ENCODE measurements at places on chromosomes 11 and 22.

DNA sequence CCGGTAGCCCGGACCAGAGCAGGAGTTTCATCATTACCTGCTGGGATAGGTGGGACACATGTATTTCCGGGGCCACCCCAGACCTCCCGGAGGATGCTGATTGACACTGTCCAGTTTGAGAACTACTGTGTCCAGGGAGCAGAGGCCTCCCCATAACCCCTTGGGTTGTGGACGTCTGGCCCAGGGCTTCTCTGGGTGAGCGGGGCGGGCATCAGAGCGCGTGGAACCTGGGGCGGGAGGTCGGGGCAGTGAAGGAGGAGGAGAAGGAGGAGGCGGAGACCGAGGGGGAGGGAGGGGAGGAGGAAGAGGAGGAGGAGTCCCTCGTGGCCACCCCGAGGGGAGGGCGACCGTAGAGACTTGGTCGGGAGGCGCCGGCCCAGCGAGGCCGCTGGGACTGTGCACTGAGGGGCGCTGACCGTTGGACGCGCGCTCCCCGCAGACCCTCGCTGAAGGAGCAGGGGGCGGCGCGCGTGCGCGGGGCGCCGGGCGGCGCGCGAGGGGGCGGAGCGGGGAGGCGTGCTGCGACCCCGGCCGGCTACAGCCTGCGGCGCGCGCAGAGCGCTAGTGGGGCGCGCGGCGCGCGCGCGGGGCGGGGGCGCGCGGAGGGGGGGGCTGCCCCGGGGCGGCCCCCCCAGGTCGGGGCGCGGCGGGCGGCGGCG is at the start of gene GRK3:
Gene GRK3, plus strand, starts transcription at position 356 of the 659 bp plus-strand sequence. CDS start 366 bp downstream, outside the sequence.
- peak; percentile 50 for DNase-seq

GRCh38 chr11:9264316-9265210 is 587 bp downstream of the DENND5A start:
- DNase-seq = peak; percentile 24

DNA sequence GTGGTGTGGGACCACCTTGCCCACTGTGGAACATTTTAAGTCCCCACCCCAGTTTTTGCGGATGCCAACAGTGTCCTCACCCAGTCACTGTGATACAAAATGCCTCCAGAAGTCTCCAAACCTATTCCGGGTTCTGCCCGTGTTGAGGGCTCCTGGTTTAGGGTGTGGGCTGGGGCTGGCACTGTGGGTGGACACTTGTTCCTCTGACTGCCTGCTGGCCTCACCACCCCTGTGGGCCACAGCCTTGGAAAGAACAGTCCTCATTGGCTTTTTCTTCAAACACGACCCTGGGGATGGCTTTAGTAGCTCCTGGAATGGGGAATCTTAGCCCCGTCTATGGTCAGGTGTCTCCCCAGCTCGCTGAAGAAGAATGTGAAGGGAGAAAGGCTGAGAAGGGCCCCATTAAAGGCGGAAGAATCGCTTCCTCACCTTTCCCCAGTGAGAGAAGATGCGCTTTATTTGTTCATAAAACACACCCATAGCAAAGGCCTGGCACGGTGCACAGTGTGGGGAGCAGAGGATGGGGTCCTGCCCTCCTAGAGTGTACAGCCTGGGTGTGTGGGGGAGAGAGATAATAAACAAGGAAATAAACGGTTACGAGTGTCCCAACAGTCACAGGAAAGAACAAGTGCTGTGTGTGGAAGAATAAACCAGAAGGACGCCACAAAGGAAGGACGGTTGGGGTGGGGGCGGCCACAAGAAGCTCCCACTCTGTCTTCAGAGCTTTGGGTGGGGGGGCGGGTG is 91.6 kb upstream of the SLC22A12 start:
- no peak for DNase-seq

DNA sequence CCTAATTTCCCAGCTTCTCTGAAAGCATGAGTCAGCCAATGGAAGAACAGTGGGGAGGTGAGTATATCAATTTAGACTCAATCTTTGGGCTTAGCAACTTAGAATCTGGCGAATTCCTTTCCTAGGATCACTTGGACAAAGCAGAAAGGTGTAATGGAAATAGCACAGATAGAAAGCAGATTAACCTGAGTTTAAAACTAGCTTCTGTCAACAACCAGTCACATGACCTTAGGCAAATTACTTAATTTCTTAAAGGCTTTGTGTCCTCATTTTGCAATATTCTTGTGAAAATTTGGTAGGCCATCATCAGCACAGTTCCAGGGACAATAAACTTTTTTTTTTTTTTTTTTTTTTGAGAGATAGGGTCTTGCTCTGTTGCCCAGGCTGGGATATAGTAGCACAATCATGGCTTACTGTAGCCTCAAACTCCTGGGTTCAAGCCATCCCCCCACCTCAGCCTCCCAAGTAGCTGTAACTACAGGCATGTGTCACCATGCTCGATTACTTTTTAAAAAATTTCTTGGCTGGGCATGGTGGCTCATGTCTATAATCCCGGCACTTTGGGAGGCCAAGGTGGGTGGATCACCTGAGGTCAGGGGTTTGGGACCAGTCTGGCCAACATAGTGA is 40.8 kb upstream of the PCF11 start:
- no peak for DNase-seq

DNA sequence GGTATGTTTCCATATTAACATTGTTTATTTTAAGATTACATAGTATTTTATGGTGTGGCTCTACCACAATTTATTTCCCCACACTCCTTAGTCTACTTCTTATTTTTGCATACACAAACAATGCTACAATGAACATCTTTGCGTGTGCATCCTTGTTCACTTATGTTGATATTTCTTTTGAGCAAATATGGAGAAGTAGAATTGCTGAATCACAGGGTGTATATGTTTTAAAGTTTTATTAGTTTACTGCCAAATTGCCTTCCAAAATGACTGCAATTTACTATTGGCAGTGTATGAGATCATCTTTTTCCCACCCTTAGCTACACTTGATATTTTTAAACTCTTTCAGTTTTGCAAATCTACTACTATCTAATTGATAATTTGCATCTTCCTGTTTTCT is 38.7 kb upstream of the FAR1 start:
- DNase-seq = no peak

- DNase-seq = no peak
Measured at GRCh38 chr11:35539781-35540281, 14.4 kb upstream of the PAMR1 start.

- no peak for DNase-seq
Measured at GRCh38 chr11:40797981-40798380, 661.5 kb downstream of the LRRC4C start.

DNA sequence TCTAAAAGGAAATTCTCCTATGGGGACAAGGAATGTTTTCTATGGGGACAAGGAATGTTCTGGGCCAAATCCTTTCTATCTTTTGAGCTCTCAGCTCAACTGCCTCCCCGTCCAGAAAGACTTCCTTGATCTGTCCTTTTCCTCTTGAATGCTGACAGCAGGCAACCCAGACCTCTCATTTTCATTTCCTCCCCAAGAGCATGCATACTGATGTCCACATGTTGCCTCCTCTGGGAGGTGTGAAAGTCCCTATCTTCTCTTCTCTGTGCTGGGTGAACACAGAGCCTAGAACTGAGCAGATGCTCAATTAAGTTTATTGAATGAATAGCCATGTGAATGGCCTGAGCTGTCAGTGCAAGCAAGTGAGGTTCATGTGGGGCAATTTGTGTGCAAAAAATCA is 331.9 kb upstream of the NARS2 start:
- DNase-seq = no peak

GRCh38 chr11:9862981-9863380 is 199.1 kb downstream of the SWAP70 start:
- DNase-seq = no peak

- no peak for DNase-seq
Measured at GRCh38 chr11:1780700-1781592, 17.2 kb upstream of the CTSD start.

DNA sequence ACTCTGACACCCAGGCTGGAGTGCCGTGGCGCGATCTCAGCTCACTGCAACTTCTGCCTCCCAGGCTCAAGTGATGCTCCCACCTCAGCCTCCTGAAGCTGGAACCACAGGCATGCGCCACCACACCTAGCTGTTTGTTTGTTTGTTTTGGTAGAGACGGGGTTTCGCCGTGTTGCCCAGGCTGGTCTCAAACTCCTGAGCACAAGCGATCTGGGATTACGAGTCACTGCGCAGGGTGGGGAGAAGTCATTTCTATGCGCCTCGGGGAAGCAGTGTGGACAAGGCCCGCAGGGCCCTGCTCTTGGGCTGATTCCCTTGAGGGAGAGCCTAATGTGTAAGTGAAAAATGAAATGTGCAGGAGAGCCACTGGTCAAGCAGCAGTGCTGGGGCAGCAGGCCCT is 19.6 kb upstream of the SEPTIN5 start:
- no peak for DNase-seq

DNA sequence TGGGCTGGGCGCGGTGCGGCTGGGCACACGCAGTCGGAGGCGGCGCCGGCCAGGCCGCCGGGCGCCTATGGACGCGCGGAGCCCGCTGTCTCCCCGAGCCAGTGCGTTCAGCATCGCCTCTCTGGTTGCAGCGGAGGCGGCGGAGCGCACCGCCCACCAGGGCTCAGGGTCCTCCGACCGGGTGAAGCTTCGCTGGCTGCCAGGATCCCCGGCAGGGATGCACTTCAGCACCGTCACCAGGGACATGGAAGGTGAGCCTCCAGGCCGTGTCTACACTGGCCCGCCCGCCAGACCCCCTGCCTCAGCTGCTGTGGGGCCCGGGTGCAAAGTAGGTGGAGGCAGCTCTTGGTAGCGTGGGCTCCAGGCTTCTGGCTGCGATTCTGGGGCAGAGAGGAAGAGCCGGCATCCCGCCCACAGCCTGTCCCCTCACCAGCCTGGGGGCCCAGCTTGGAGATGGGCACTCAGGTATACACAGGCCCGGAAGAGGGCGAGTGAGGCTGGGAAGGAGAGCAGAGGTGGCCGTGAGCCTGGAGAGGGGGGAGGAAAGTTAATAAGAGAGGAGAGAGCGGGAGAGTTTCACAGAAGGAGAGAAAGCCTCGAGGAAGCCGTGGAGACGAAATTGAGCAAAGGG is 1.0 kb upstream of the TBX1 start:
- DNase-seq = no peak

- peak; percentile 76 for DNase-seq
Measured at GRCh38 chr11:61897387-61898246, 6.3 kb upstream of the FADS3 start.

GRCh38 chr11:65576232-65576866 is 496 bp downstream of the EHBP1L1 start:
- DNase-seq = no peak

GRCh38 chr11:81207421-81208054 is 1526.1 kb downstream of the FAM181B start:
- DNase-seq = no peak

GRCh38 chr11:77092382-77092781 is 10.3 kb upstream of the OMP start:
- DNase-seq = no peak

DNA sequence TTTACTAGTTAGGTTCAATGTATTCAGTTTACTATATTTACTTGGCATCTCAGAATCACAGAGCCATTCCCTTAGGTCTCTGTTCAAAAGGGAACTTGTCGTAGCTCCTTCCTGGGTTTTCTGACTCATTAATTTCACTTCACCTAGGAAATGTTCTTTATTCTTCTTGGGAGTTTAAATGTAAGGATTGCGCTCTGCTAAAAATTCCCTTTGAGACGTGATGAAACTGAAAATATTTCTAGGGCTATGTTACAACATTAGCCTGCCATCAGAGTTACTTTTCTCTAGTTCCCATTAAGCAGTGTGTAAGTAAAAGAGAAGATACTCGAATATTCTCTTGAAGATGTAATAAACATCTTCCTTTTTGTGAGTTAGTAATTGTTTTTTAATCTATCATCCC is 209.5 kb downstream of the CASP12 start:
- no peak for DNase-seq

DNA sequence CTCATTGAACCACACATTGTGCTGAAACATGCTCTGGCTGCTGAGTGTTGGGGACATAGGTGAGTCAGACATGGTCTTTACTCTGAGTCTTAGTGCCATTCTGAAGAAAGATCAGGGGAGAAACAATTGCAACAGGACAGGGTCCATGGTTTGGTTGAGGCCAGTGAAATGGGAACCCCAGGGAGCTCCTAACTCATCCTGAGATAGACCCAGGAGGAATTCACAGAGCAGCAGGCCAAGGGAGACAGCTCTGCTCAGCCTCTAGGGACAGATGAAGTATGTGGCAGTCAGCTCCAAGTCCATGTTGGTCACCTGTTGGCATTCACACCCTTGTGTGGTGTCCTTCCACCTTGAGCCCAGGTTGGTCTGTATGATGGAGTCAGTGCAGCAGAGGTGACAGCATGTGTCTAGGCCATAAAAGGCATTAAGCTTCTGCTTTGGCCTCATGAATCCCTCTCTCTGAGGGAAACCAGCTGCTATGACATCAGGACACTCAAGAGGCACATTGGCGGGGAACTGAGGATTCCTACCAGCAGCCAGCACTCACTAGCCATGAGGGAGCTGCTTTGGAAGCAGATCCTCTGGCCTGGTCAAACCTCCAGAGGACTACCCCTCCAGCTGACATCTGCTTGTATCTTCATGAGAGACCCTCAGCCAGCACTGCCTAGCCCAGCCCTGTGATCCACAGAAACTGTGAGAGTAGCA is 50.3 kb upstream of the MYEOV start:
- DNase-seq = no peak

GRCh38 chr11:108662700-108663099 is 2.2 kb upstream of the DDX10 start:
- DNase-seq = no peak

- no peak for DNase-seq
Measured at GRCh38 chr11:36600180-36600579, 2.1 kb upstream of the RAG2 start.

DNA sequence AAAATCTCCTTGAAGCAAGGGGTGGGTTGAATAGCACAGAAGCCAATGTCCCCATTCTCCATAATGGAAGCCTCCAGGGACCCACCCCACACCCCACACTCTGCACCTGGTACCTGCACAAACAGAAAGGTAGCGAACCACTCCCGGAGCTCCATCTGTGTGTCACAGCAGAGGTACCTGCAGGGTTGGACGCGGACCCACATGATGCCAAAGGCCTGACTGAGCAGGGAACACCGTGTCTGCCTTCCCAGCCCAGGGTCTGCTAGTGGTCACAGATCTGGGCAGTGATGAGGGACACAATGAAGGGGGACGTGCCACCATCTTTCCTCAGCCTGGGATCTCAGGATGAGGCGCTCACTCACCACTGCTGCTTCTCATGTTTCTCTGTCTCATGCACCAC is 13.1 kb upstream of the PDE2A start:
- DNase-seq = no peak

GRCh38 chr22:45783690-45784089 is 112.1 kb downstream of the ATXN10 start:
- no peak for DNase-seq

- DNase-seq = no peak
Measured at GRCh38 chr22:48051796-48052620, 1289.6 kb downstream of the TBC1D22A start.
